ENCODE measurements at places on chromosomes 5 and 9.

GRCh38 chr9:126049088-126049487 is 277.5 kb upstream of the MVB12B start:
- no peak for DNase-seq

GRCh38 chr9:5336688-5337087 is 3.0 kb downstream of the RLN1 start:
- no peak for DNase-seq

GRCh38 chr5:133470841-133471240 is 141.5 kb downstream of the FSTL4 start:
- no peak for DNase-seq

DNA sequence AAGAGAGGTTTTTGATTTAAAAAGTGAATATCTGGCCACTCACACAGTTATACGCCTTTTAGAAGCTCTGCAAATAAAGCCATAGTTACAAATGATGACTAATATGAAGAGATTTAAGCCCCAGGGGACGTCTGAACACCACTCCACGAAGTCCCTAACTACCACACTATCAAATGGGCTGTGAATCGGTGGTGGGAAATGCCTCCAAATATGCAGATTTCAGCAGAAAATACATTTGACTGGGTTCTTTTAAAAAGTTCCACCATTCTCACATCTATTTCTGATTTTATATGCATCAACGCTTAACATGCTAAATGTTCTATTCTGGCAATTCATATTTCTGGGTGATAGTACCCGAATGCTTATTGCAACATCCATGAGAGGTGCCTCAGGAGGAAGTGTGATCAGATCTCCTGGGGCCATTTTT is 22.5 kb downstream of the TICAM2 start:
- DNase-seq, result no peak

DNA sequence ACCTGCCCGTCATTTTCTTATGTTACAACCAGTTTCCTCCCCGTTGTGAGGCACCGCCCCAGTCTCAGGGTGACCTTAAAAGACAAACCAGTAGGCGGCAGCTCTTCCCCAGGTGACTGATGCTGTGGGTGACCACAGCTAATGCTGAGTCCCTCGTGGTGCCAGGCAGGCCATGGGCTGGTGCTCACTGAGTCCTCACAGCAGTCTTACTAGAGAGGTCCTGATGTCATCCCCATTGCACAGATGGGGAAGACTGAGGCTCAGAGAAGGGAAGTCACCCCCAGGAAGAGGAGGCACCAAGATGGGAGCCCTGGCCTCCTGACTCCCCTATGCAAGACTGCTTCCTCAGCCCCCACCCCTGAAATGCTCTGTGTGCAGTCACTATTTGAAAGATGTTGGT is 978 bp downstream of the CFAP157 start:
- DNase-seq, result no peak

DNA sequence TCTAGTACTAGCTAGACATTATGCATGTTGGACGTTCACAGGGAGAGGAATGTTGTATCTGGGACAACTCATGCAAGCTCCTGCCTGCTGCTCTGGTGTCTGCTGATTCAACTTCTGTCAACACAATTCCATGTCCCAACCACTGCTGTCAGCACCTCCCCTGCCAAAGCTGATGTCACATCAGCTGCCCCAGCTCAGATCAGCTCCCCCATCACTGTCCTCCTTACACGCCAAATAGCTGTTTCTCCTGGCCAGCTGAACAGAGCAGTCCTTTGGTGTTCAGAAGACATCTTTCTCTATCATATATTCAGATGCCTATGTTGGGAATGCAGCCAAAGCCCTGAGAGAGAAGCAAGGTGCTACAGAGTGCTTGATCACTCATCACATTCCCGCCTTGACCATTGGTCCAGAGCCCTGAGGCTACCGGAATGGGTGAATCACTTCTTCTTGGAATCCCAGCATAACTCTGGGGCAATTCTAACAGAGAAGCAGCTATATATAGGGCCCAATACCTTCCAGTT is 223.3 kb downstream of the SEC61B start:
- no peak for DNase-seq

GRCh38 chr5:51386916-51387883 is 4.0 kb downstream of the ISL1 start:
- DNase-seq, result peak; percentile 73

DNA sequence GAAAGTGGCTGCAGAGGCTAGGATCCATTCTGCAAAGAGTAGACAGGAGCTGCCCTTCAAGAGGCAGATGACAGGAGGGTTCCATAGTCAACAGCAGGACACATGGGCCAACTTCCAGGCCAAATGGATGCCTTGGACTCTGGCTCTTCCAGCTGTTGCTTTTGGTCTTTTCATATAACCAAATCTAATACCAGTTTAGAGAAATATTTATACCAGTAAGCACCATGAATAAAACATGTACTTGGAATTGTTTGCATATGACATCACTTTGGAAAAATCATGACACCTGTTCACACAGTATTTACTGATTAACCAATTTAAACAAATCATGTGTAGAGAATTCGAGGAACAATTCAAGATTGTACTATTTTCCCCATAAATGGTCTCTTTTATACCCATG is 481.3 kb downstream of the DMRT2 start:
- DNase-seq, result peak; percentile 13

DNA sequence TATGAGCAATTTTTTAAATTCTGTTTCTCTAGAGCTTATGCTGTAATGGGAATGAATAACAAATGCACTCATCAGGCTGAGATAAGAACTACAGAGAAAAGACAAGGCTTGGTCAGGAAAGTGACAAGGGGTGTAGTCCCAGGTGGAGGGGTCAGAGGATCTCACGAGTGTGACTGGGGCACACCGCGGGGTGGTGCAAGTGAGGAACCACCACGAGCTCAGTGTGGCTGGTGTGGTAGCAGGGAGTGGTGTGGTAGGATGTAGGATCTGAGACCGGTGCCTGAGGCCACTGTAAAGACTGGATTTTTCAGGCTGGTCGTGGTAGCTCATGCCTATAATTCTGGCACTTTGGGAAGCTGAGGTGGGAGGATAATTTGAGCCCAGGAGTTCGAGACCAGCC is 9.0 kb downstream of the ANXA6 start:
- no peak for DNase-seq

- DNase-seq, result no peak
Measured at GRCh38 chr5:160507221-160507721, 85.6 kb downstream of the PTTG1 start.

GRCh38 chr5:24645483-24645882 is 705 bp upstream of the CDH10 start:
- no peak for DNase-seq
